ENCODE measurements at places on chromosomes 12 and 14. TPM values are rescaled to one million over a fixed set of nuclear protein-coding genes. Genes with fewer than 3 reads are reported as not detected.

DNA sequence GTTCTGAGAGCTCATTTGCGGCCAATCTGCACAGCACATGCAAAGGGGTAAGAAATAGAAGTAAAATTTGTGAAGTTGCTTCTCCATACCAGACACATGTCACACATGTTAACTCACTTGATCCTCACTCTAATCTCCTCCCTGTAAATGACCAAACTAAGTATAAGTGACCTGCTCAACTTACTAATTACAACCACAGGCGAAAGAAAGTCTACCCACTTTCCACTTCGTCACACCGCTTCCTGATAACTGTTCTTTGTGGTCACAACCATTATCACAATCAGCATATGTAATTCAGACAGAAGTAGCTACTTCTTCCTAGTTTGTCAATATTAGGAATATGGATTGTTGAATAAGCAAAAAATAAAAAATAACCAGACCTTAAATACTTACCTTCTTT is 293.7 kb upstream of the CLEC14A start:
- DNase-seq: no peak

- no peak for DNase-seq
Observed at GRCh38 chr12:117100251-117100650, 1.0 kb upstream of the TESC start.

GRCh38 chr14:51430633-51431032 is 190.6 kb downstream of the TMX1 start:
- DNase-seq: no peak

DNA sequence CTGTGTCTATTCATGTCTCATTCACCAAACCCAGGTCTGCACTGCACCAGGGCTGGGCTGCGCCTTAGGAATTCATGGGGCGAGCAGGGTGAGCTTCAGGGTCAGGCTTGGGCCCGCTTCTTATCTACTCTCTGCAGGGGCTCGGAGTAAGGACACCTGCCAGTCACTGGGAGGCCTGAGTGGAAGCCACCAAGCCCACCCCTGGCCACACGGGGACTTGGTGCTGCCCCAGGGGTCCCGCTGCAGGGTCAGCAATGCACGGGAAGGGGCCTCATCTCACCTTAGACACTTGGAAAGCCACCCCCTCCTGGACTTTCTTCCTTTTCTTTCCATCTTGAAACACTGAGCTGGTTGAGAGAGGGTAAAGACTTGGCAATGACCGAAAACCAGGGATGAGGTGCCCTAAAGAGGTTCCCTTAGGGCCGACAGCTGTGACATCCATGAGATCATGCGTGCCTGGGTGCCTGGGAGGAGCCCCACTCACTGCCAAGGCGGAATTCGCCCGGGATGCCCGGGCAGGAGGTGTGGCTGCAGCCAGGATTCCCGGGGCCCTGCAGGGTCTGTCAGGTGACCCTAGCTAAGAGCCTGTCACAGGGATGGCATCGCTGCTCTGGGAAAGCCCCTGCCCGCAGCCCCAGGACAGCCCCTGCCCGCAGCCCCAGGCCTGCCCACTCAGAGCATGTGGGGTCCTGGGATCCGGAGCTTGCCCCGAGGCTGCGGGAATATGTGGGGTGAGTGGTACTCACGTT is 45.5 kb upstream of the EML1 start:
- no peak for DNase-seq

GRCh38 chr12:65614259-65614889 is 209.9 kb upstream of the HMGA2 start:
- no peak for DNase-seq

DNA sequence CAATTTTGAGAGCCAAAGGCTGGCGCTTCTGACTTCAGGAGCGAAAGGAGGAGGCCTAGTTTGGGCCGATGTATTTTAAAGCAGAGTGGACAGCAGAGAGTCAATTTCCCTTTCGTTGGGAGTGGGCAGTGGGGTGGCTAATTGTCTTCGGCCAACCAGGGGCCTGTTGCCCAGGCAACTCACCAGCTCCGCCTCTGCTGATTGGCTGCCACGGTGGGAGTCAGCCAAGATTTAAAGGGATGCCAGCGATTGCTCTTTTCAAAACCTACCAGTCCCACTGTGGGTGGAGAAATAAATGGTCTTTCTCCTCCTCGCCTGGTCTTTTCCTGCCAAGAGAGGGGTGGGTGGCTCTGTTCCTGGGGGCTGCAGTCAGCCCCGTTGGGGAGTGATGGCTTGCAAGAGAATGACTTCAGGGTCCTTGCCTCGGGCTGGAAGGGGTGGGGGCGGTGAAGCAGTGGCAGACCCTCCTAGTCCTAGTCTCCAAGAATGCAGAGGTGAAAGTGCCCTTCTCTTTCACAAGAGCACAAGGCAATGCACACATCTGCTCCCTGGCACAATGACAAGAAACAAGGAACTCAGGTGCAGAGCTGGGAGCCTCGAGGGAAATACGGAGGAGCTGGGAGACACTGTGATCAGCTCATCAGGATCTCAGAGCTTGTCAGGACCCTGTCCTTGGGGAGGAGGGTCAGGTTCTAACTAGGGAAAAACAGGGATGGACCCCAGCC is 37.7 kb downstream of the RASAL1 start:
- no peak for DNase-seq

DNA sequence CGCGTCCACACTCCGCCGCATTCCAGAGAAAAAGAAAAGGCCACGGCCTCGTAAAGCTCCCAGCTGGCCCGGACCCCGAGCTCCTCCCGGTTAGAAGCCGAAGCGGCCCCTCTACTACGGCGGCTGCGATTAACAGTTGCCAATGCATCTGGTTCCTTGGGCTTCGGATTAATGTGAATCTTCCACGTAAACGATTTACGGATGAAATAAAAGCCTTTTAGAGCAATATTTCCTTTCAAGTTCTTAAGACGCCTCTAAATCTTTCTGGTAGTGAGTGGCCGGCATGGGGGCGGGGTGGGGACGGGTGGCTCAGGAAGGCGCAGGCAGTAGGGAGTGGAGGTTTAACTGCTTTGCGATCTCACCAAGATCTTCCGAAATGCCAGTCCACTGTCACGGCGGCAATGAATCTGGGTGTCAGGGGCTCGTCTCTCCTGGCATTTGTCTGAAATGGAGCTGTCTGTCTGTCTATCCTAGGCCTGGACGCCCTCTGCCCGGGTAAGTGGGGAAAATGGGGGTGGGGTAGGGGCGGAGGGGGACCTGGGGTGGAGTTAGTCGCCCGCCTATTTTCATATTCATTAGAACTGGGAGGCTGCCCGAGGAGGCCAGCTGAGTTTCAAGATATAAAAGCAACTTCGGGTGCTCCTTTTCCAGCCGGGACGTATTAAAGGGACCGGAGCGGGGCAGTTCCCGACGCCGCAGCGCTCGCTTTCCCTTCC is 413 bp upstream of the ALX1 start:
- DNase-seq: no peak

- no peak for DNase-seq
Observed at GRCh38 chr12:25504744-25505143, 48.3 kb downstream of the LMNTD1 start.

- no peak for DNase-seq
Observed at GRCh38 chr14:94598816-94599655, 13.2 kb upstream of the SERPINA3 start.

DNA sequence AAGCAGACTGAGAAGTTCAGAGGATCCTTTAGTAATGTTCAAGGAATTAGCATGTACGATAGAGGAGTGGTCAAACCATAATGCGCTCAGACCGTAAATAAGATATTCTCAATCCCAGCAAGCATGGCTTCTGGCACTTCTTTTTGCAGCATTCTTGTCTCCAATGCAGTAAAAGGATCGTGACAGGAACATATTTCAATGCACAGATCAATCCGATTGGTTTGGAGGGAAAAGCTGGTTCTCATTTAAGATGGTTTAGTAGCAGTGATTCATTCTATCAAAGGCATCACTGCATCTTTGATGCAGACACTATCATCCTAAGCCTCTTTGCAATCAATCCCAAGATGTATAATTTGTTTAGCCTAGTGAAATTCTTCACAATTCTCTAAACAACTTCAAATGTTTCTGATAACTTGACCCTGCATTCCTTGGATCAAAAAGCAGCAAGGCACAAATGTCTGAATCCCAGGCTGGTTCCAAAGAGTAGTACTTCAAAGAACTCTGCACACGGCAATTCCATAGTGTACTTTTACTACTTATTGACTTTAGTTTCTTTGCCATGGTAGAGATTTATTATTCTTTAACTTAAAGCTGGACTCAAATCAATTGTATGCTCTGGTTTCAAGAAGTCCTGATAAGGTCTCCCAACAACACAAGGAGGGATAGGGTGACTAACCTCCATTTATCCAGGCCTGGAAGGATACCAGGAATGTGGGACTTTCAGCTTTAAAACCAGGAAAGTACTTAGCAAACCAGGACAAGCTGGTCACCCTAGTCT is 96.8 kb upstream of the MDM1 start:
- DNase-seq: no peak

- DNase-seq: no peak
Observed at GRCh38 chr12:42125388-42125767, 19.3 kb downstream of the GXYLT1 start.

DNA sequence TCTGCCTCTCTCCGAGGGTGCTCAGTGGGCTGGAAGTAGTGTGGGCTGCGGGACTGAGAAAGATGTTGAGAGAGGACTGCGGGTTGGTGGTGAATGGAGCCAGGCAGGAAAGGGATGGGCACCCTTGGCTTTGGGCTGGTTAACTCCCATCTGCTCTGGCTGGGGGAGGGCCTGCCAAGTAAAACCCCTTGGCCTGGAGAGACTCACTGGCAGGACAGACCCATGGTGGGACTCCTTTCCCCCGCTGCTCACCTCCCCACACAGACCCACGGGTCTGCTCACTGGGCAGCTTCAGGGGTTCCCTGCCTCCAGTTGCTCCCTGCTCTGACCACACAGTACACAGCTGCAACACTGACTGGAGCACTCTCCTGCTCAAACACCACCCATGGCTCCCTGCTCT is 54.1 kb downstream of the KRT80 start:
- no peak for DNase-seq

DNA sequence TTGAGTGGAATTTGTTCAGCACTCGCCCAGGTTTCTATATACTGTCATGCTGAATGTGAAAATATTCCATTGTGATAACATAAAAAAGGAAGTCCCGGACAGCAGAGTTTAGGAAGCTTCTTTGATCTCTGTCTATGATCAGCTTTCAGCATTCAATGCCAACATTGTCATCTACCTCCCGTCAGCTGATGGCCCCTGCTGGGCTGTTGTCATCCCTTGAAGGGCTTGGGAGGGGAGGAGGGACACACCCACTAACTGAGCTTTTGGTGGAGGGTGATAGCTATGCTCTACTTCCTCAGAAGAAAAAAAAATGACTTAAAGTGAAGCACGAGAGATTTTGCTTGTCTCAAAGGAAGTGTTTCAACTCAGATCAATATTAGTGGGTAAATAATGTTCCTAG is 4.7 kb upstream of the KRT77 start:
- no peak for DNase-seq

GRCh38 chr12:70106347-70106746 is 136.9 kb upstream of the CNOT2 start:
- DNase-seq: no peak

DNA sequence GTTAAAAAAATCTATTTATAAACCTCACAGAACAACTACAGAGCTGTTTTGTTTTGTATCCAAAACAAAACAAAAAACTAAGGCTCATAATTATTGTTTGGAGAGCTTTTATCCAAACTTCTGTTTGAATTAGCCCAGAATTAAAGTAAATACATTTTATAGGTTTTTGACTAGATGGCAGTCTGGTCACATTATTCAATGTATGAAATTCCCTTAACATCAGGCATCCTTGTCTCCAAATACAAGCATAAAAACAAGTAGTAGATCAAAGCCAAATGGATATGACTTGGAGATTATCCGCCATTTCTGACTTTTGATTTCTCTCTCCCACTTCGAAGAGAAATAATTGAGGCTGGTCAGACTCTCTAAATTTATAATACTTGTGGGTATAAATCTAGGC is 63.5 kb downstream of the SLC38A1 start:
- DNase-seq: no peak

DNA sequence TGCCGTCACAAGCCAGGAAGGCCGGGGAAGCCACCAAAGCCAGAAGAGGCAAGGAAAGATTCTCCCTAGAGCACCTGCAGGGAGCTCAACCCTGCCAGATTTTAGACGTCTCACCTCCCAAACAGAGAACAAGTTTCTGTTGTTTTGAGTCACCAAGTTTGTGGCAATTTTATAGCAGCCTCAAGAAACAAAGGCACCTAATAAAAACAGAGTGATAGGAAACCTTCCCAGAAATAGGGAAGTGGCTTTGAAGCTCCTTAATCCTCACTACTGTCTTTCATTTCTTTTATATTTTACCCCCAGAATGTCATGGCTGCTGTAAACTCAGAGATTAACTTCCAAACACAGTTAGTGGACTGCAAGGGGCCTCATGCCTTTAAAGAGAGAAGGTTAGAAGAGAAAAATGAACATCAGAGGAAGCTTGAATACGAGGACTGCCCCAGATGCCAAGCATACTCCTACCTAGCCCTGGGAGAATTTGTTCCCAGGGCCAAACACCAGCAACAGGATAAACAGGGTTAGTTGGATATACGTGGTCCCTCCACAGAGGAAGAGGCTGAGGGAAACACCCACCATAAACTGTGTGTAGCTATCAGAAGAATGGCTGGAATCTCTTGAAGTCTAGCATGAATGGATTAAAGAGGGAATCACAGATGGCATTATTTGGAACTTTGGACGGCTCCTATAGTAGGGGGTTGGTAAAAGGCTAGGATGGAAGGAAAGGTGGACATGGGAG is 148.3 kb downstream of the KCNA5 start:
- no peak for DNase-seq

DNA sequence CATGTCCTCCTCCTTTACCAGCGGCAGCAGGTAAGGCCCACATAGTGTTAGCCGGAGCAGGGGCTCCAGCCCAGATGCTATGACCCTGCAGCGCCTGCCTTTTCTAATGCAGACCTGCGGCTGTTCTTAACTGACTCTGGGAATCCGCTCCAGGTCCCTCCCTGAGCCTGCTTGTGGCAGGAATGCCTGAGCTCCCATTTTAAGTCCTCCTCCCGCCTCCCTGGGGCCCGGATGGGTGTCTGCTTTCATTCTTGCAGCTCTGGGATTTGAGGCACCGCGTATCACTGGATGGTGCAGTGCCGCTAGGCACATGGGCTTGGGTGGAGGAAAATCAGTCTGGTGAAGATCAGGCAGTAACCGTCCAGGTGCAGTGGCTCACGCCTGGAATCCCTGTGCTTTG is 7.6 kb downstream of the TSPAN9 start:
- DNase-seq: no peak

GRCh38 chr14:64598404-64598803 is 48.6 kb downstream of the PPP1R36 start:
- no peak for DNase-seq

GRCh38 chr14:76782885-76783566 is 21.8 kb downstream of the VASH1 start:
- no peak for DNase-seq

- no peak for DNase-seq
Observed at GRCh38 chr14:93956514-93957332, 19.6 kb downstream of the ASB2 start.

GRCh38 chr14:35807131-35807961 is 1.7 kb downstream of the RALGAPA1 start:
- DNase-seq: no peak

GRCh38 chr12:42854826-42855225 is 265.3 kb upstream of the PRICKLE1 start:
- DNase-seq: no peak

Gene ABCC9
- total RNA-seq: 55.1 TPM

Gene SLC41A2
- total RNA-seq: 36.5 TPM

Gene HHIPL1
- 3.8 TPM for total RNA-seq

Gene RIPK3
- total RNA-seq: 12.7 TPM

Gene ITPK1
- 267 TPM for total RNA-seq

Gene CMTM5
- total RNA-seq: not detected

Gene AQP5
- total RNA-seq: not detected

Gene LAG3
- 1.3 TPM for total RNA-seq

Gene OLR1
- total RNA-seq: 6.2 TPM

Gene NINJ2
- 18.5 TPM for total RNA-seq

Gene CLEC14A
- 35.6 TPM for total RNA-seq
